Activated CD4-positive, alpha-beta T cell treated with anti-CD3 and anti-CD28 coated beads, Interleukin-2, Interleukin-6, amounts not matched to agents 100 ng/mL and 50 ng/mL, durations not matched to agents 16 hours and 8 hours (primary cell): ENCODE measurements at places on chromosomes 4 and X.
A peak's percentile ranks its signal among the peaks of the same experiment; 100 is the strongest.

DNA sequence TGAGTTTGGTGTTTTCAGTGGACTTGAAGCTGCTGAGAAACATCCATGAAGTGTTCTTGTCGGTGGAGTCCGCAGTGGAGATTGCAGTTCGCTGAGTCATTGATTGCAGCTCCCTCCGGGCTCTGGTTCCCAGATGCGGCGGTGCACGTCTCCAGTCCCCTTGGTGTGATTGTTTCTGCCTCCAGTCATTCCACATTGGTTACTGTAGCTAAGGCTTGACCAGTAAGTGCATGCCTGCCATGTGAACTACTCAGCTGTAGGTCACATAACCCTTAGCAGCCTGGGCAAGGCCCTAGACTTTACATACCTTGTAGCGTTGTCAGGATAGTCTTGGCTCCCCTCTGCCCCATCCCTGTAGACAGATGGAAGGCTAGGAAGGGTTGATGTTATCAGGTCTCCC, 53.8 kb upstream of the CLCN4 start:
- DNase-seq: no peak

- peak; percentile 23 for DNase-seq
These were observed 32.9 kb upstream of the GPR78 start for GRCh38 chr4:8547108-8547911.

DNA sequence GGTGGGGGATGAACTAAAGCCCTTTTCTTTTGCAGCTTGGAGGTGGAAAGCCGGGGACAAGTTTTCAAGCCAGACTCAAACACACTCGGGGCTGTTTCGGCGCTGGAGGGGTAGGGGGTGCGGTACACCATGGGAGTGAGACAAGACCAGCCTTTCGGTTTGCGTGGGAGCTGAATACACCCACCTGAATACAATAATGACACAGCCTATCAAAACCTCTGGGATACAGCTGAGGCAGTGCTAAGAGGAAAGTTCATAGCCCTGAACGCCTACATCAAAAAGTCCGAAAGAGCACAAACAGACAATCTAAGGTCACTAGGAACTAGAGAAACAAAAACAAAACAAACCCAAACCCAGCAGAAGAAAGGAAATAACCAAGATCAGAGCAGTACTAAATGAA, 163.3 kb downstream of the ATRX start:
- DNase-seq: no peak

GRCh38 chr4:665381-665750, 8.7 kb downstream of the ATP5ME start:
- no peak for DNase-seq

GRCh38 chrX:103783971-103784370, 7.3 kb downstream of the PLP1 start:
- DNase-seq: no peak

DNA sequence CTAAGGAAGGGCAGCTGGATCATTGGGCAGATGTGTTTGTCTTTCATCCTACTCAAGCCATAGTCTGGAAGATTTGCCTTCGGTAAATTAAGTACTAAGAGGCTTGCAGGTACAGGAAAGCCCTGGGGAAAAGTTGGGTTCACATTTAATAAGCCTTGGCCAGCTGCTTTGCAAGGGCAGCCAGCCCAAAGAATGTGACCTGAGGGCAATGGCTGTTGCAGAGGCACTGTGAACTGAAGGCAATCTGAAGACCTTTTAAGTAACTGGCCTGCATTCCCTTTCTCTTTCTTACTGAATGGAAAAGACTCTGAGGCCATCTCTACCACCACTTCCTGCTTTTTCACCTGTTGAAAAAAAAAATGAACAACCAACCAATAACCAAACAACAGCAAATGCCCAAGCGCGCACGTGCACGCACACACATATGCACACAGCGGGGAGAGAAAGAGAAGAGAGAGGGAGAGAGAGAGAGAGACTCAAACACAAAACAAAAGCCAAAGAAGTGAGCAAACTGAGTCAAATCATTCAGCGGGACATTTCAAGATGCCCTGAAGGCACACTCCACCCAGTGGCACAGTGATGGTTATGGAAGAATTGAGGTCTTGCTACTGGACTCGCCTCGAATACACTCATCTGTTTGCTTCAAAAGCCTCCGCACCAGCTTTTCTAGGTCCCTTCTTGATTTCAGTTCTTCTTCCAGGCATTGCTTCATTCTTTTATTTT, 19.6 kb downstream of the CD40LG start:
- no peak for DNase-seq

DNA sequence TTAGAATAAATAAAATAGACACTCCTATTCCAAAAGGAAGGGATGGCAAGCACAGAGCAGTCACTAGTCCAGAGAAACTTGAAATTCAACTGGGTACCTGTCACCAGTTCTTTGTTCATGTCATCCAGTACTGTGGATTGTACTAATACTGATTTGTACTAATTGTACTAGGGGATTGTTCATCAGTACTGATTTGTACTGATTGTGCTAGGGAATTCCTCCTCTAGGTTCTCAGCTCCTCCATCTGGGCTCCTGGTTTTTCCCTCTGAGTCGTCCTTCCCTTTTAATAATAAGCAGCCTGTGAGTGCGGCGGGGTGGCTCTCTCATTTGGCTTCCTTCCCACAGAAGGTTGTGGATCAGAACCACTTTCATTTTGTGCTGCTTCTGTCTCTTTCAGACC, 31.0 kb upstream of the SOD3 start:
- no peak for DNase-seq

DNA sequence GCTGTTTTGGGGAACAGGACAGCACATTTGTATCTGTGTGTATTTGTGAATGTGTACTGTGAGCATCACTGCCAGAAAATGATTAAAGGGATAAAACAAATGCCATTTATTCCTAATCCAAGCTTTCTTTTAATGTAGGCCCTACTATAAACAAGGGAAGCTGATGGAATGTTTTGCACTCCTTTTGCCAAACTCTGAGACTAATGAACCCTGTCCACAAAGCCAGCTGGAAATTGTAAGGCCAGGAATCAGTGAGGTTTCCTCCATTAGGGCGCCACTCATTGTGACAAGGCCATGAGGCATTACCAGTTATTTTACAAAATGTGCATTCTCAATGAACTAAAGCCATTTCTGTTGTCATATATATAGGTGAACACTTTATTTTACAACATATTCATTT, 163.0 kb upstream of the NAP1L5 start:
- no peak for DNase-seq

GRCh38 chr4:184441461-184442313, 32.7 kb downstream of the IRF2 start:
- DNase-seq: no peak

DNA sequence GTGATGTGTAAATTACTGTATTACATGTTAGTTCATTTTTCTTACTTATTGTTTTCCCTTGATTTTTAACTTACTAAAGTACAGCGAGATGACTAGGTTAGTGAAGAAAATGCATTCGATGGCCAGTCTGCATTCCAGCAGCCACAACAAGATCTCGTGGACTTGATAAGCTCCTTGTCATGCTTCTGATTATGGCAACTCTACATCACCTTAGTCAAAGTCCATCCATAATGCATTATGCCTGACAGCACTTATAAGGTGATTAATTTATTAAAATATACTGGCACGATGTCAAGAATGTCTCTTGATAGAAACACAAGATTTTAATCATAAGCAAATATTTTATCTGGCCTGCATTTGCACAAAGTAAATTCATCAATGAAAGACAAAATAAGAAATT, 109.9 kb upstream of the NAP1L5 start:
- no peak for DNase-seq

DNA sequence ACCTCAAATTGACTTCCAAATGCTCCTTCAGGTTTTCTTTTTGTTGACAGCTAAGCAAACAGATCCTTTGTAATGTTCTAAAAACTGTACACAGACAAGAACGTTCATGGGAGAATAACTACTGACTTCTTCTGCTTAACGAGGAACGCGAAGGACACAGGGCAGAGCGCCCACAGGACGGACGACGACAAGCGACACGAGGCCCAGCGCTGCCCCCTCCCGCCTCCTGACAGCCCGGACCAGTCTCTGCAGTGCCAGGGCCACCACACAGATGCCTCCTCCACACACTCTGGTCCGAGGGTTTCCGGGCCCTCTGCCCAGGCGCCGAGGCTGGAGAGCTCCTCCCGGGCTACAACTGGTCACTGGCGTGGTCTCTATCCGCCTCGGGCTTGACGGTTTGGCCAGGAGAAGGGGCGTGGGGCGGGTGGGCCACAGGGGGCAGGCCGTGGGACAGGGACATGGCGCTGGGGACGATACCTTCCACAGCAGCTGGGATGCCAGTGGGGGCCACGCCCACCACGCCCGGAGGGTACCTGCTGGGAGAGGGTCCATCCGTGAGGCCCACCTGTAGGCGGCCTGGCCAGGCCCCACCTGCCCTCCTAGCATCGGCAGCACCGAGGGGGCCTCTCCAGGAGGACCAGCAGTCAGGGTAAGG, 36.9 kb downstream of the CTBP1 start:
- DNase-seq: no peak

- no peak for DNase-seq
These were observed 2268.1 kb downstream of the PCDH7 start for GRCh38 chr4:32988165-32988811.

DNA sequence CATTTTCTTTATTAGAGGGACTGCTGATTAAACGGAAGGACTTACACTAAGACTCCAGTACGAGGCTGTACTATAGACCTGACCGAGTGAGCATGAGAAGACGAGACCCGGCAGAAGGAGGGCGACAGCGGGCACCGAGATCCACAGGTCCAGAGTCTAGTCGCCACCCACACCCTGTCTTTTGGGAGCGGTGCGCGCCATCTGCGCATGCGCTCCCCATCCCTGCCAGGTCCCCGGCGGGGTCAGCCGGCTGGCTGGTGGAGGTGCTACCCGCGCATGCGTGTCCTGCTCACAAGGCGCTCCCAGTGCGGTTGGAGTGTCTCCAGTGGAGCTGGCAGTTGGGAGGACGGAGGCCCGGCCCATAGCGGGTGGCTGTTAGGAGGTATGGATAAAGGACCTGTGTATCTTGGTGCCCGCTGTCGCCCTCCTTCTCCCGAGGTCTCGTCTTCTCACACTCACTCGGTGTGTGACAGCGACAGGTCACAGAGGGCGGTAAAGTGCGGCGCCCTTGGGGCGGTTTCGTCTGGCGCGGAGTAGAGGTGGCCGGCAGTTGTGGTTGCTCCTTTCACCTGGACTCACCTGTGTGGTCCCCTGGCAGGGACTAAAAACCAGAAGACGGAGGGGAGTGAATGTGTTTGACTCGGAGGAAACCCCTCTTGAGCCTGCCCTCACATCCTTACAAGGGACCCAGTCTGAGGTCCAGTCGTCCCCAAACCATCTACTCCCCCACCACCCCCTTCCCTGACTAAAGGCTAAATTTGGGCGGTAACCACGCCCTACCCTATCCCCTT, 7.6 kb upstream of the HSD17B10 start:
- DNase-seq: peak; percentile 92

- DNase-seq: no peak
These were observed 2.1 kb upstream of the DHRSX start for GRCh38 chrX:2502668-2503519.
